ENCODE measurements at places on chromosomes 7 and 10.

DNA sequence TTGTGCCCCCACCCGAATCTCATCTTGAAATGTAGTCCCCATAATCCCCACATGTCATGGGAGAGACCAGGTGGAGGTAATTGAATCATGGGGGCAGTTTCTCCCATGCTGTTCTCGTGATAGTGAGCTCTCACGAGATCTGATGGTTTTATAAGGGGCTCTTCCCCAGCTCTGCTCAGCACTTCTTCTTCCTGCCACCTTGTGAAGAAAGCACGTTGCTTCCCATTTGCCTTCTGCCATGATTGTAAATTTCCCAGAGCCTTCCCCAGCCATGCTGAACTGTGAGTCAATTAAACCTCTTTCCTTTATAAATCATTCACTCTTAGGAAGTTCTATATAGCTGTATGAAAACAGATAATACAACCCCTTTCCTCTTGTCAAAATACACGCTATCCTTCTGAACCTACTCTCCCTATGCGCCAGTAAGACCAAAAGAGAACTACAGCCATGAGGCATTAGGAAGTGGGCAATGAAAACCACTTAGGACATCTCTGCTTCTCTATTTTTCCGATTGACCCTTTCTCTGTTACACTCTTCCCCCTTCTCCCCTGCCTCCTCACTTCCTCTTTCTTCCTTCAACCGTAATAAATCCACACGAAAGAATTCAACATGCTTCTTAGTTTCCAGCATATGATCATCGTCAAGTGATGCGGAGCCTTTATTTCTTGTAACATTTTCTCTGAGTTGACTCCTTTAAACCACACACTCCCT, 101.2 kb upstream of the WDR11 start:
- DNase-seq: no peak

DNA sequence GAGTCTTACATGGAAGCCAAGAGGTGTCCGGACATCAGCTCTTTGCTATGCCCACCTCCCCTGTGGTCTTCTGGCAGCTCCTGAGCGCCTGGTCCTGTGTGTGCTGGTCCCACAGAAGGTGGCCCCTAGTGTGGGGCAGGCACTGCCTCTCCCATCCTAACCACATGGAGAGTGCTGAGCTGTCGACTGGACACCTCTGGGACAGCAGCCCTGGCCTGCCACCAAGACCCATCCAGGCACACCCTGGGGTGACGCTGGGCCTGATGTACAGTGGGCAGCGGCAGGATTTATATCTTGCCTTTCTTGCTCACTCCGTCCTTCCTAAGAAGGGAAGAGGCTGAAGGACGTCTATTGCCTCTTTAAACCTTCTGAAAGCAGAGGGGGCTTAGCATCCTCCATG, 98.7 kb downstream of the EBF3 start:
- no peak for DNase-seq

DNA sequence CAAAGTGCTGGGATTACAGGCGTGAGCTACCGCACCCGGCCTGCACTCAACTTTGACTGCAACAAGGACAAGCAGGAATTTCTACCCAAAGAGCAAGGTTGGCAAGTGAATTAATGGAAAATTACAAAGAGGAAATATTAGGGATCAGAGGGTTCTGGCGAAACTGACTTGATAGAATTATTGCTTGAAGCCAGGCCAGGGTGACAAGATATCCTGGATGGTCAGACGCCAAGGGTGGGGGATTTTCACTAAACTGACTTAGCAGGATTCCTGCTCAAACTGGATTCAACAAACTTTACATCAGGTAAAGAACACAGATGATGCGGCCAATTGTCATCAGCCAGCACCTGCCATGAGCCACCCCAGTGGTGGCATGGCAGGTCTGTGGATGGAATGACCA, 603.6 kb upstream of the MGMT start:
- DNase-seq: no peak

DNA sequence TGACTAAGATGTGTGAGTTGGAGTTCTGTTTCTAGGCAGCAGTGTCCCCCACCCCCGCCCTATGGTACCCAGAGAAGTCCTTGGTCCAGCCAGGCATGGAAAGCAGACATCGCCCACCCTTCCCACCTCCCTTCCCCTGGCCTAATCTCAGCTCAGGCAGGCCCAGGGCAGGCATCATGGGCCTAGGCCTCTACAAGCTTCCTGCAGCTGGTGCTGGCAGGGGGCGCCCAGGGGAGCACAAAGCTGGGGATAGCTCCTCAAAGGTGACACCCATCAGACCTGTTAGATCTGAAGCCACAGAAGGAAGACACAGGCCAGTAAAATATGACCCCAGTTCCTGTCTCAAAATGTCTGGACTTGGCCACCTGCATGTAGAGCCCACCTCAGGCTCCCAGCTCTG, 18.9 kb upstream of the UNC5B start:
- DNase-seq: no peak

DNA sequence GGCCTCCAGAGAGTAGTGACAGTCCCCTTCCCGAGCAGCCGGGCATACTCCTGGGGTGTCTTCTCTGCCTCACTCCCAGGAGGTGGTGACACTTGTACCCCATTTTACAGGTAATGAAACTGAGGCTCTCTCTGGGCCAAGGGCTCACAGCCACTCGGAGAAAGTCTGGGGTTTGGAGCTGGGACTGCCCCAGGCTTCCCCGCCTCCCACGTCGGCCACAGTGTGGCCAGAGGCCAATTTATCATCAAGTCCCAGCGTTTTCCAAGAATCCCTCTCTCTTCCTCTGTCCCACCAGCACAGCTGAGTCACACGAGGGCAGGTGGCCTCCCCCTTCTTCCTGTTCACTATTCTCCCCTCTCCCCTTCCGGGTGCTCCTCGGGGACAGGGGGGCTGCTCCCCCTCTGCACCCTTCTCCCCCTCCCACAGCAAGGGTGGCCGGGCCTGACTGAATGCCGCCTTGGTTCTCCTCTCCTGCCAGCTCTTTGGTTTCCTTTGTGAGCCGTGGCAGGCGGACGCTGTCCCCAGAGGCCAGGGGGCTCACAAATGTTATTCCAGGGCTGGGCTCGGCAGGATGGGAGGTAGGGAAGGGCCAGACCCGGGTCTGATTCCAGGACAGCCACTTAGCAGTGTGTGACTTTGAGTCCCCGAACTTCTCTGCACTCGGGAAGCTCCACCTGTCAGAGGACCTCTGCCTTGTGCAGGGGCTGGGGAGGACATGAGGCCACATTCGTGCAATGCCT, 17.7 kb downstream of the CLIP2 start:
- no peak for DNase-seq

DNA sequence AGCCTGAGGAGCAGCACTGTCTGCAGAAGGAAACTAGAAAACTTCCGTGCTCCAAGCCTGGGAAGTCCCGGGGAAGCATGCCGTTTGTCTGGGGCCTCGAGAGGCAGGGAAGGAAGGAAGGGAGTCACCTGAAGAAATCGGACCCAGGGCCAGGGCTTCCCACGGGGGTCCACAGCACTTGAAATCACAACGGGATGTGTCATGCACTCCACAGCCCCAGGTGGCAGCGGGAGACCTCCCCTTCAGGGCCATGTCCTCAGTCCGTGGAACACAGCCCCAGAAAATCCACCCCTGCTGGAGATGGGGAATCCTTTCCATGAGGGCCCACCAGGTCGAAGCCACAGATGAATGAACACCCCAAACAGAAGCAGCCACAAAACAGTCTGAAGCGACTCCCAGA, 239.5 kb downstream of the MGMT start:
- no peak for DNase-seq
